Renal cortical epithelial cell (primary cell): ENCODE measurements at places on chromosomes 2 and 18.

DNA sequence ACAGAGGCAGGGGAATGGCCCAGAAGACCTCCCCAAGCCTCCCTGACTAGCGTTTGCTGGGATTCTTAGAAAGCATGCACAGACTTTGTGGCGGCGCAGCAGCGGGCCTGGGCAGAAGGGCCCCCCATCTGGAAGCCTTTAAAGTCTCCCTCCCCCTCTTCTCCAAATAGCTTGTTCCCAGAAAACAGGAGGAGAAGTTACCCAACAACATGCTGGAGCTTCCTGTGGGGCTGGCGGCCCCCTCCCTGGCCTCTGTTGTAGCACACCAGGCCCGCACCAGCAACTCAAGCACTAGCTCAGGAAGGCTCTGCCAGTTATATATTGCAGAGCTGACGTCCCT is 334.8 kb downstream of the DYSF start:
- no peak for DNase-seq

- peak; percentile 6 for DNase-seq
Measured at GRCh38 chr2:181516992-181517391, 59.8 kb downstream of the ITGA4 start.

DNA sequence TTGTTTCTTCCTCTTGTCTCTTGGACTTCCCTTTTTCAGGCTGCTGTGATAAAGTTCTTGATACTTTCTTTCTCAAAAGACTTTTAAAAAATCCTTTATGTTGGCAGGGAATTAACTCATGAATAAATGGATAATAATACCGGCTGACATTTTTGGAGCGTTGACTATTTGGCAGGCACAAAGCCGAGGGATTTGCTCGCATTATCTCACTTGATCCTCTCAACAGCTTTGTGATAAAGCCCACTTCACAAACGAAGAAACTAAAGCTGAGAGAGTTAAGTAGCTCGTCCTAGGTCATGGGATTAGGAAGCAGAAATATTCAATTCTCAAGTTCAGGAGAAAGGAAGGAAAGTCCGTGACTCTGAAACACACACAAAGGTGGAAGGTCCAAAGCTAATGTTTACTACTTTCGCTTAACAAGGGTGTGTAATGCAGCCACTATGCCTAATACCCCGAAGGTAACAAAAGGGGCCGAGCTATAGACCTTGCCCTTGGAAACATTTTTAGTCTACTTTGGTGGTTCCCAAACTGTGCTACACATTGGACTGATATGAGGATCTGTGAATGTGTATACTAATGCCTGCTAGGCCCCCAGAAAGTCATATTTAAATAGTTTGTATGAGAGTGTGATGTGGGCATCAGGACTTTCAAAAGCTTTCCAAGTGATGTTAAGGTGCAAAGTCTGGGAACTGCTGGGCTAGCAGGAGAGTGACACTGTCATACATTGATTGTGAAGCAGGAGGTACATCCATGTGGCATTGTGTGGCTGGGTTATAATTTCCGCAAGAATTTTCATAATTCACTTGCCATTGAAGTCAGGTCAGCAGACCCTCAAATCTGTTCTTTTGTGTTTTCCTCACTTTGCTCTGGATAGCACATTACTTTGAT is 508.4 kb downstream of the PLCL1 start:
- no peak for DNase-seq

DNA sequence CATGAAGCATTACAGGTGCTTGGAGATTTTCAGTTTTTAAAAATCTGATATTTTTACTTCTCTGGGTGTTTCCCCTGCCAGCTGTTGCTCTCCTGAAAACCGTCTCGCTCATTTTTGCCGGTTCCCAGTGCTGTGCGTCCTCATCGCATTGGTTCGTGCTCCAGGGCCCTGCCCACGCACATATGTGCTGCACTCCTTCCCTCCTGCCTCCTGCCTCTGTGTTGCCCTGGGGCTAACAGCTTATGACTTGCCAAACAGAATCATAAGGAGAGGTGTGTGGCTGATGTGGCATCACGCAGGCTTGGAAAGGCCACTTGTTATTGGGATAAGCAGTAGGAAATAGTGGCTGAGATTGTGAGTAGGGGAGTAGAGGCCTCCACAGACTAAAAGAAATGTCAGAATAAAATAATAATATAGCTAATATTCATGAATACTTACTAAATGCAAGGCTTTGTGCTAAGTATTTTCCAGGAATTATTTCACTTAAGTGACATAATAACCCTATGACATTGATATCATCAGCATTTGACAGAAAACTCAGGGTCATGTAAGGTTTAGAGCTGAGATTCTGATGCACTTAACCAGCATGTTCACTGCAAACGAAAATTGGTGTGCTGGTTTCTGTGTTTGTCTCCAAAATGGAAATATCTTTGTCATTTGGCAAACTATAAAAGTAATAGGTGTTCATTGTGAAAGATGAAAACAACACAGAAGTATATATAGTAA is 53.5 kb downstream of the SLC4A1AP start:
- DNase-seq = peak; percentile 91

- DNase-seq = peak; percentile 36
Measured at GRCh38 chr18:2442726-2443275, 128.5 kb downstream of the METTL4 start.

DNA sequence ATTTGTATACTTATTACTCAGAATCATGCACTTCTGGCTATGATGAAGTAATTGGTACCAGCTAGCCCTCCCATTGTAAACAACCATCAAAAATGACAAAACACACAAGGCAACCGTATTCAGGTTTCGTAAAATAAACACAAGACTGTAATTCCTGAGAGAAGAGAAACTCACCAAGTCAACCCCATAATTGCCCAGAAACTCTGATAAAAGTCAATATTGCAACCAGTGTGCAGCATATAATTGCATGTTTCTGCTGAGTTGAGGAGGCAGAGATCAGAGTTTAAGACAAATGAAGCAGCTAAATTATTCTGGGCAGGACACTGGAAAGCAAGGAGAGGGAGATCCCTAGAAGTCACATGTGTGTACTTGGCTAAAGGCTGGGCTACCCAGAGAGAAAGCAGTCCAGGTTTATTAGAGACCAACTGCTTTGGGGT is 90.3 kb downstream of the ROCK2 start:
- no peak for DNase-seq

DNA sequence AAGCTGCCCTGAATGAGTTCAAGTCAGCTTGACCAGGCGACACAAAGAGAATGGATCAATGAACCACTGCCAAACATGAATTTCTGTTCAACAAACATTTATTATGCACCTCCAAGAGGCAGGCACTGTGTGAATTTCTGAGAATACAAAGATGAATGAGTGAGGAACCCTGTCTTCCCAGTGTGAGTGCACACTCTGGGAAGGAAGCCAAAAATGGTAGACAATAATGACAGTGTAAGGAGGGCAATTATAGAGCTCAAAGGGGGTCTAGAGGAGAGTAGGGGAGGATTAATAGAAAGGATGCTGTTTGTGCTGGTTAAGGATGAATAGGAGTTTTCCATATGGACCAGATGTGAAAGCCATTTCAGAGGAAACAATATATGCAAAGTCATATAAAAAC is 213.4 kb downstream of the DCC start:
- no peak for DNase-seq

GRCh38 chr2:192978395-192978794 is 783.7 kb upstream of the TMEFF2 start:
- no peak for DNase-seq

GRCh38 chr2:169716938-169717690 is 16.5 kb upstream of the KLHL23 start:
- DNase-seq = no peak

DNA sequence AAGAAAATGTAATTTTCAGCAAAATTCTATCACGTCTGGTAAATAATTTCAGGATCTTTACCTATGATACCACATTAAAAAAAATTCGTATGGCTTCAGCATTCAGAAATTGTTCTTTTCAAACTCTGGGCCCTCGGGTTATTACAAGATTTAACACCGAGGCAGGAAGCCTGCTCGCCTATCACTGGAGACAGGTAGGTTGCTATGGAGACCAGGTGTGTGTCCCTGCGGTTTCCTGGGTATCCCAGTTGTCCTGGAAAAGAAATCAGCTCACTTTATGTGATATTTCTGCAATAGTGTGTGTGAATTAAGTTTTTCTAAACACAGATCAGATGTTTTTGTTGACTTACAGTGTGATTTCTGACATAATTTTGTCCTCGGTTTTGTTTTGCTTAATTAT is 14.2 kb downstream of the HPCAL1 start:
- DNase-seq = no peak

GRCh38 chr2:241218131-241219029 is 29.9 kb downstream of the ANO7 start:
- DNase-seq = peak; percentile 25

GRCh38 chr2:86464652-86465051 is 23.5 kb downstream of the KDM3A start:
- DNase-seq = no peak

DNA sequence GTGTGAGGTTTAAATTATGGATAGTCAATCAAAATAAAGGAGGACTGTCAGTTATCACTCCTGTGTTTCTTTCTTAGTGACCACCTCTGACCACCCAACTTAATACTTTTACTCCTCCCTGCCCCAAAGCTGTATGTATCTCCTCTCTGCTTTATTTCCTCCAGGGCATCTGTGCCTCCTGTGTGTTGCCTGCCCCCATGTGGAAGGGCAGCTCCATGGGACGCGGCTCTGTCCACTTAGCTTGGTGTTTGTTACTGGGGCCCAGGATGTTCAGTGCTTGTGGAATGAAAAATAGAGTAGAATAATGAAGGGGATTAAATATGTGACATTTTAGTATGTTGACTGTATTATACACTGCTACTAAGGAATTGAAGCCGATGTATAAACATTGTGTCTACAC is 9.8 kb downstream of the ACP1 start:
- DNase-seq = no peak

DNA sequence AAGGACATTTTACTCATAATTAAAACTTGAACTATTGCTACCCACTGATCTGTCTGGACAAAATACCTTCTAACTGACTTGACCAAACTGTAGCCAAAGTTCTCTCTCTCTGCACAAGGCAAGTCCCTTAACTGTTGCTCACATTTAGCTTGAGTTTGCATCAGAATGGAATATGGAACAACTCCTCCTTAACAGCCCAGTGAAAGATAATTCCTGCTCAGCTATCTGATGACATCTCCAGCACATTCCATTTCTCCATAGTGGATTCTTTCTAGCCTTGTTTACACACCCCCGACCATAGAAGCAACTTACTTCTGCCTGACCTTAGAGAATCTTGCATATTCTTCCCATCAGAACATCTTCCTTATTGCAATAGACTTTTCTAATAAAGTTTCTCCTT is 317.2 kb upstream of the CDH2 start:
- no peak for DNase-seq

- DNase-seq = no peak
Measured at GRCh38 chr2:233349005-233349998, 5.0 kb upstream of the DGKD start.

GRCh38 chr2:26043862-26044696 is 10.2 kb downstream of the RAB10 start:
- peak; percentile 63 for DNase-seq

DNA sequence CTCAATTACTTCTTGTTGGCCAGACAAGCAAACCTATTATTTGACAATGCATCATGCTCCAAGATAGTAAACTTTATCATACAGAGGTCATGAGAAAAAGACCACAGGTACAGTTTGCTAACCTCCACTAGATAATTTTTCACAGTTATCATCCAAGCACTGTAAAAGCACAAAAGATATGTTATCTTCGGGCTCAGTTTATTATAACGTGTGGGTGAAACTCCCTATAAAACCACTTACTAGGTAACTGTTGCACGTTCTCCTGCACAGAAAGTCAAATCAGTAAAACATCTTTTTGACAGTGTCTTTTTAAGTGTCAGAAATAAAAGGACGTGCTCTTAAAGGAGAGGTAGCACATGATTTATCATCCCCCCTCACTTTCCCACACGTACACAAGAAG is 94.7 kb upstream of the BCL11A start:
- DNase-seq = no peak

DNA sequence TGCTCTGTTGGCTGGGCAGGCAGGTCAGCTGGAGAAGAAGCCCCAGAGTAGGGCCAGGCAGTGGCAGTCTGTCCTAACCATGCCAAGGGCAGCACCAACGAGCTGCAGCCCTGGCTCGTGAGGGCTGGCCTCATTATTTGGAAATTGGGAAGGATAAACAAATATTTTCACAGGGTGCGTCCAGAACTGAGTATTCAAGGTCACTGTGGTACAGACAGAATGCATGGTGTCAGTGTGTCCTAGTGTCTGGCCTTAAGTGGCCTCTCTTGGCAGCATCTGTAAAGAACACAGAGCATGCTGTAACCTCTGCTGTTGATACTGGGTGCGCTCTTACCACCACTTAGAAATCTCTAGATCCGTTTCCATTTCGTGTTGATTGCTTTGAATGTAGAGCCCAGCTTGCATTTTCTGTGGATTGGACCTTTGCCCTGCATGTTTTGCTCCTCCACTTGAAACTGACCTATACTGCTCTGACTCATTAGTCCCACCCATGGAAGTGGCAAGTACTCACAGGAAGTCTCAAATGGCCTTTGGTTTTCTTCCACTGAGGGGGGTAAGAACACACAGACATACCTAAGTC is 88.2 kb downstream of the GREB1L start:
- DNase-seq = peak; percentile 84

DNA sequence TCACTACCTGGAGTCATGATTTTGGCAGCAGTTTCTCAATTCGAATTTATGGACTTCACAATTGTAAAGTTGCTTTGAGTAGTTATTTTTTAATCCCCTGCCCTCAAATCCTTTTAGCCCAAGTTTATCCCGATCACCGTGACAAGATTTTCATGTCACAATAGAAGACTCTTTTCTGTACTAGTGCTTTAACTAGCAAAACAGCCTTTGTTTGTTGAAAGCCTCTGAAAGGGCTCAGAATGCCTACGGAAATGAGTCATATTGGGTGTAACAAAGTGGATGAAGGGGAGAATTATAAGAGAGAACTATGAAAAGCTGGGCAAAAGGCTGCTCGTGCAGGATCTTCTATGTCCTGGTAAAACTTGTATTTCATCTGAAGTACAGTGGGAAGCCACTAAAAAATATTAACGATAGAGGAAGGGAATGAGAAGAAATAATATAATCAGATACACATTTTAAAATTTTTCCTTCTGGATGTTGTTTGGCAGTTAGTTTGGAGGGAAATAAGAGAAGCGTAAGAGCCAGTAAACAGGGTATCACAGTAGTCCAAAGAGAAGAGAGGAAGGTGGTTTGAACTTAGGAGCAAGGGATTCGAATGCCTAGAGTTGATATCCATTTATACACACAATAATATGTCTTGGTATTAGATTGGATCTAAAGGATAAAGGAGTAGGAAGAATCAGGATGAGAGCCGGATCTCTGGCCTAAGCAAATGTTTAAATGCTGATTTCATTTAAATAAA is 114.9 kb downstream of the GALNT13 start:
- peak; percentile 1 for DNase-seq

GRCh38 chr2:216879727-216880508 is 20.1 kb upstream of the TNP1 start:
- no peak for DNase-seq

DNA sequence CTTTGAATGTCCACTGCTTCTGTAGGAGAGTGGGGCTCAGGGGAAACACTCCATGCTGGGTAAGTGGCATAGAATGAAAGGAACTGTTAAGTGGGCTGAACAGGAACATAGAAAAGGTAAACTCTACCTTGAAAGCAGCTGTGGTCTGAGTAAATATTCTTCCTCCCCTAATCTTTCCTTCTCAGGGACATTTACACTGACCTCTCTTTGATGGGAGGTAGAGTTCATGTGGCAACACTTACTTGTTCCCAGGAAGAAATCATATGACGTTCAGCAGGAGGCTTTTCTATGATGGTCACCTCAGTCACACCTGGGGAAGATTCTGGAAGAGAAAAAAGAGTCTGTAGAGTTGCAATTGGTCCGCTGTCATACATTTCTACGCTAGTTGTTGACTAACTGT is 10.2 kb downstream of the TPGS2 start:
- no peak for DNase-seq

GRCh38 chr2:188452084-188452483 is 160.4 kb downstream of the GULP1 start:
- peak; percentile 31 for DNase-seq
